Epithelial cell of esophagus (primary cell): ENCODE measurements at places on chromosomes 2 and 18.
A peak's percentile ranks its signal among the peaks of the same experiment; 100 is the strongest.

DNA sequence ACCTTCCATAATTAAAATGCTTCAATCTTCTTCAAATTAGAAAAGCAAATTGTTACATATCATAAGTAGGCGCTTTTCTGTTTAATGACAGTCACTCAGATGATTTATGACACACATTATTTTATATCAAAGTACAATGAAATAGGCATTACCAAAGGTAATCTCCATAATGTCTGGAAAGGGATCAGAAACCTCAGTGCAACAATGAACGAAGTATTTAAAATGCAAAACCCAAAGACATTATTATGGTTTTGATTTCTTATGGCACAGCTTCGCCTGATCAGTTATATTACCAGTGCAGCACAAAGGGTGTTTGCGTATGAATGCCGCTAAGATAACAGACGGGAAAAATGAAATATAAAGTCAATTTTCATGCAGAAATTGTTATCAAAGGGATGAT lies 162.2 kb upstream of the MEIS1 start:
- DNase-seq = no peak

DNA sequence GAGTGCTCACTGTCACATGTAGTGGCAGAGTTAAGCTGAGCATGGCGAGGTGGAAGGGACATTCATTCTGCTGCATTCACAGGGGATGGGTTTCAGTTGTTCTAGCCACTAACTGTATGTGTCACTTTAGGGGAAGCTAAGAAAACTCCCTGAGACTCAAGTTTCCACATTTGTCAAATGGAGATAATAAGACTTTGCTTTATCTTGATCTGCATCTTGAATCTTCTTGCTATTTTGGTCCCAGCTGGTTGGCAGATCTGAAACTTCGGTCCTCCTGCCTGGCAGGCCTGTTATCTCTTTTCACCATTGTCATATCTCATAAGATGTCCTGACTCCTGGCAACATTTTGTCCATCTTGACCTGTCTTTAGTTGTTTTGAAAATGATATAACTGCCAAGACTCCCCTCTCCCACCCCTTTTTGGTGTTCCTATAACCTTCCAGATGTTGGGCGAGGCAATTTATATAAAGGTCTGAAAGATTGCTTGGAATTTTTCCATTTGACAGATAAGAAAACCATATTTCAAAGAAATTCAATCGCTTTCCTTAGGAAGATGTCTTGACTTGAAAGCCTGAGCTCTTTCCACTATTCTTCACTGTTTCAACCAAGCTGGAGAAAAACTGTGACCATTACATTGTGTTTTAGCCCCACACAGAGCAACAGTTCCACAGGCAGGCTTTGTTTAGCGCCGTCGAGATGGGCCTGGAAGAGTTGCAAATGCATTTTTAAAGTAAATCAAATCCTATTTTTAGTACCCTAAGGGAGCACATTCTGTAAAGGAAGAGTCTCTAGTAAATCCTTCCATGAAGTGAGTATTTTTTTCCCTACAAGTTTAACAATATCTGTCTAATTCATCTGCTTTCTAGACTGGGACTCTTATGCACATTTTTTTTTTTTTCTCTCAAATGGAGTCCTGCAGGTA lies 33.4 kb downstream of the MYCN start:
- no peak for DNase-seq

- DNase-seq = no peak
Measured at GRCh38 chr2:230940471-230940815, 15.4 kb upstream of the GPR55 start.

- DNase-seq = peak; percentile 99
Measured at GRCh38 chr2:64359892-64360657, 93.9 kb upstream of the LGALSL start.

- no peak for DNase-seq
Measured at GRCh38 chr2:37357530-37357929, 13.1 kb downstream of the QPCT start.

GRCh38 chr18:69400976-69401225 lies 213 bp downstream of the DOK6 start:
- no peak for DNase-seq

- no peak for DNase-seq
Measured at GRCh38 chr2:162706770-162707169, 131.8 kb downstream of the KCNH7 start.

DNA sequence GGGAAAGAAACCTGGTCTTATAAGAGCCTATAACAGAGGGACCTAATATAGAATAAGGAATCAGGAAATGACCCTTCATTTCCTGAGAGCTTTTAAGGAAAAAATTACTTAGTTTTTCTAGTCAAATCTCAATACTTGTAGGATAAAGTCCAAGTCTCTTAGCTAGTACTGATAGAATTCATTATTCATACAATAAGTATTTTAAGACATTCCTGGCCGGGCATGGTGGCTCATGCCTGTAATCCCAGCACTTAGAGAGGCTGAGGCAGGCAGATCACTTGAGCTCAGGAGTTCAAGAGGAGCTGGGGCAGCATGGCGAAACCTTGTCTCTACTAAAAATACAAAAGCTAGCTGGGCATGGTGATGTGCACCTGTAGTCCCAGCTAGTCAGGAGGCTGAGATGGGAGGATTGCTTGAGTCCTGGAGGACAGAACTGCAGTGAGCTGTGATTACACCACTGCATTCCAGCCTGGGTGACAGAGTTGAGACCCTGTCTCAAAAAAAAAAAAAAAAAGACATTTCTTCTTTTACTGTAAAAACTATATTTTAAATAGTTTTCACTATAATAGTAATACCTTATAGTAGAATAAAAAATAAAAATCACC lies 3.2 kb downstream of the RAB3GAP1 start:
- DNase-seq = peak; percentile 77
